ENCODE measurements at places on chromosomes 4 and X.

- no peak for DNase-seq
These were observed 7.9 kb downstream of the NDNF start for GRCh38 chr4:121064482-121064881.

GRCh38 chr4:150573534-150573933 is 8.4 kb upstream of the MAB21L2 start:
- no peak for DNase-seq

DNA sequence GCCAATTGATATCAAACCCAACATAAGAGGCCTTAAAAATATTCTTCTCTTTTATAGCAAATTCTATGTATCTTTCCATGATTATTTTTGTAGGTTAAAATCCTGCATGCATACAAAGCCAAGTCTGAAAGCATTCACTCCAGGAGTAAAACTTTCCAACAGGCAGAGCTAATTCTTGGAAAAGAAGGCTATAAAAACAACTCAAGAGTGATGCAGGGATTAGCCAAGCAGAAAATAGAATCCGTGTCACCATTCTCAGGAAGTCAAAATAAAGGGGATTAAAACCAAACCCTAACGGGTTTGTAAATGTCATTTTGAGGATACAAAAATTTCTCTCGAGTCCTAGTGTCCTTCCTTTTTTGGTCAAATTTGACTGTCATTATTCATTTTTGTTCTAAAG is 412.4 kb downstream of the DMD start:
- DNase-seq = no peak

- no peak for DNase-seq
These were observed 115.7 kb upstream of the GPC4 start for GRCh38 chrX:133530960-133531359.

DNA sequence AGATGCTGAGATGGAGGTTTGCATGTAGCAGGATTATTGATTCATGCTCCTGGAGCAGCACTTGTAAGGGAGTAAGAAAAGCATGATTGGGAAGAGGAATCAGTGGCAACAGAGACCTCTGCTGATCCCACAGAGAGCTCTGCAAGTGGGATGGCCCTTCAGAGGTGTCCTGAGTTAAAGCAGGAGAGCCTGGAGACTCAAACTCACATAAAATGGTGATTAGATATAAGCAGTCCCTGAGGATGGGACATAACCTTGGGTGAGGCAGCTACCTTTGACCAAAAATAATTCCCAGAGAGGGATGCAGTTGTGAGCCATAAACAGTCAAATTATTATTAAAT is 25.4 kb upstream of the BMPR1B start:
- no peak for DNase-seq

- DNase-seq = no peak
These were observed 106.4 kb upstream of the FTHL17 start for GRCh38 chrX:31178064-31178768.

- no peak for DNase-seq
These were observed 12.8 kb upstream of the GUCY1B1 start for GRCh38 chr4:155745984-155746383.

DNA sequence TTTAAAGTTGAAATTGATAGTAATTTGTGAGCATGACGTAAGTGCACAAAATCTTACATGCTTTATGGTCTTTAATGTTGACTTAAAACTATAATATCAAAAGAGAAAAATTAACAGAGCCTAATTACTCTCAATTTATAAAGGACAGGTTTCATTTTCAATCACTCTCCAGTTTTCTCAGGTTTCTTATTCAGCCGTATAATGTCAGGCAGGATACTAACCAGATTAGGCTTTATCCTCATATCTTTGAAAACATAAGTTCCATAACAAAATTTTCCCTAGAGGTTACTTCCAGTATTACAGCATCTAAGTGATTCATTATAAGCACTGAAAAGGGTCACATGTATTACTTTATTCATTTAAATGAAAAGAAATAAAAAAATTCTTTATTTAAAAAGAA is 492.1 kb downstream of the PACRGL start:
- no peak for DNase-seq

- DNase-seq = no peak
These were observed 183.7 kb downstream of the NR3C2 start for GRCh38 chr4:148258535-148258934.

DNA sequence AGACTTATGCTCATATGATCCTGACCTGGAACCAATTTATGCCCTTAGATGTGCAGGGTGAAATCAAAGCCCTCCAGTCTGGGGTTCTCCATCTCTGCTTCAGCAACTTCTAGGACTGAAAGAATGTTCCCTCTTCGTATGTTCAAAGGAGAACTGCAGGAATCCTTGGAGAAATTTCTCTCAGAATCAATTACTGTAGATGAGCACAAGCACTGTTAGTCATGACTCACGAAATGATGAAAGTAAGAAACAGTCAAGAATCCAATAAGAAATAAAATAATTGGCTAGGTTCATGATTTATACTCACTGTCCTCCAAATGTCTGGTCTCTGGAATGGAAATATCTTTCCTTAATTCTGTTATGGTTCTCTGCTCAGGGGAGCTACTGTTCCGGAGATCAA is 348.2 kb downstream of the PDGFC start:
- no peak for DNase-seq

DNA sequence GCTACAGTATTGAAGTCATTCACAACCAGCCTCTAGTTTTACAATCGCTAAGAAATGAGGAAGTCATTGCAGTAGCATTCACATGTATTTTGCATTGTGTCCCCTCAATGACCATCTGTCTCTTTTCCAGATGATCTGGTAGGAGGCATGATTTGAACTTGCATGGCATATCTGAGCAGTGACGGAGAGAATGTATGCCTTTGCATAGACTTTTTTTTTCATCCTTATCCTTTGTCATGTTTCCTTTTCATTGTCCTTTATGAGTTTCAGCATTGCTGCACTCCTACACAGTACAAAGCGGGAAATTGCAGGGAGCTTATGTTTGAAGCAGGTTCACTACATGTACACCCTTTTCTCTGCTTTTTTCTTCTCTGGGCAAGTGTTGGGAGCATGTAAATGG is 516.4 kb upstream of the GRIA3 start:
- DNase-seq = no peak

- no peak for DNase-seq
These were observed 1703.9 kb upstream of the TENM3 start for GRCh38 chr4:180539284-180539683.

DNA sequence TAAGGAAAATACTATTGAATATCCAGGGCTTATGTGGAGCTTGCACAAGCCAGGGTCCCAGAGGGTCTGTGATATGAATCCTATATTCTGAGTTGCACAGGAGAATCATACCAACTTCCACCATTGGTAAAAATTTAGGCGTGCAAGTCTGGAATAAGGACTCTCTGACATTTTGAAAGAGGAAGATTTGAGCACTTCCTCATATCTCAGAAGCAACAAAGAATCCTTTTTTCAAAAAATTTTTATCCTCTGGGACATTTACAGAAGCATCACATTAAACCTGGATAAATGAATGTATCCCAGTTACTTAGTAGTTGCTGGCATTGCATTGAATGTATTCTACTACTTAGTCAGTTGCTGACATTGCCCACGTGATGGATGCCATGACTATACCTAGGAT is 24.2 kb upstream of the CAMK2D start:
- no peak for DNase-seq

DNA sequence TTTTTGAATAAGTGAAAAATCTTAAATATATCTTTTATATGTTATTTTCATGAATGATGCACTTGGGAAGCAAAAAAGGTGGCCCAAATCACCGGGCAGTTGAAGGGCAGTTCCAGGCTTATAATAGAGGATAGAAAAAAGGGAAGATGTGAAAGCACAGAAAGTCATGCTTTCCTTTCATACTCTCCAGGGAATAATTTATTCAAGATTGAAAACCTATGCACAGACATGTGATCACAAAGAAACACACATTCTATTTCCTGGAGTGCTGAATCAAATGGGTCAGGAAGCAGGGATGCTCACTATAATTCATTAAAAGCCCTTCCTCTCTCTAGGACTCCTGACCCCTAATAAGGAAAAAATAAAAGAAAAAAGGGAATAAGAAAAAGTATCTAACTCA is 66.1 kb upstream of the USP38 start:
- no peak for DNase-seq

GRCh38 chrX:10676235-10676957 is 56.0 kb upstream of the MID1 start:
- DNase-seq = no peak

GRCh38 chr4:96092151-96092705 is 252.3 kb downstream of the PDHA2 start:
- no peak for DNase-seq

- no peak for DNase-seq
These were observed 410.9 kb downstream of the PDGFC start for GRCh38 chr4:156560701-156561100.

- no peak for DNase-seq
These were observed 20.3 kb downstream of the APOO start for GRCh38 chrX:23887451-23887850.

GRCh38 chr4:181909368-181909767 is 333.8 kb upstream of the TENM3 start:
- no peak for DNase-seq

DNA sequence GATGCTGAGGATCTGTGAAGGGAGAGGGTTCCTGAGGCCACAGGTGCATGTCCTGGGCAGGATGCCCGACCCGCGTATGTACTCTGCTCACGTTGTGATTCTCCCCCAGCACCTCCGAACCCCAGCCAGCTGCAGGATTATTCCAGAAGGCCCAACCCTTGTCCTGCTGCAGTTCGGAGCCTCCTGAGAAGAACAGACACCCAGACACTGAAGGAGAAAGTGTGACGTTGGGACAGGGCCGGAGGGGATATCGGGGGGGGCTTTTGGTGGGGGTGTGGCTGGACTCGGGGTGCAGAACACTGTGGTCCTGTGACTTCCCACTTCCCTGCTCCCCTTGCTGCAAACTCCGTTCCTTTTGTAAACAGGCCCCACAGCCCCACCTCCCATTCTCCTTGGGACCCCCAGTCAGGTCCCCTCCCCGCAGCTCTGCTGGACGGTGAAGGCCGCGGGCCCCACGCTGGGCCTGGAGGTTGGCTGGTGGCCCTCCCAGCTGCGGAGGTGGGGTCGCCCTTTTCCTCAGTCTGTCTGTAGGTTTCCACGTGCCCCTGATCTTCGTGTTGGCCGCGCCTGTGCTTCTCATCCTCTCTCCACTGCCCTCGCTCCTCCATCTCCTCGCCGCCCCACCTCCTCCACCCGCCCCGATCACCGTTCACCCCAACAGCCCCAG is 83.0 kb upstream of the ADRA2C start:
- DNase-seq = no peak

DNA sequence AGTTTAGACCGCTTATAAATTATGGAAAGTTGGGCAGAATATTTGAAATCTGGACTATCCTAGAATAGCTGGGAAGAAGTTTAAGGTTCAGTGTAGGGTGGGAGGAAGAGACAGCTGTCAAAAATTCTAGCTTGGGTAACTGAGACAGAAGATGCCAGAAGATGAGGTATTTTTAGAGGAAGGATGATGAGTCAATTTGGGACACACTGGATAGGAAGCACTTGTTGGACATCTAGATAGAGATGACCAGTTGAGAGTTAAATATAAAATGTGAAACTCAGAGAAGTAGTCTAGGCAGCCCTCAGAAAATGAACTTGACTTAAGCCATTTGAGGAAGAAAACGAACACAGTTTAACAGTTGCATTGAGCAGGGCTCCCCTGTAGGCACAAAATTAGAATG is 137.9 kb upstream of the MAP9 start:
- no peak for DNase-seq

All from SHP77 treated with DMSO at 0.1 percent for 48 hours (cell line).